ENCODE measurements at places on chromosomes 1 and 21. TPM values are rescaled to one million over a fixed set of nuclear protein-coding genes. Genes with fewer than 3 reads are reported as not detected.

Gene GNG4
- total RNA-seq: not detected

Gene KIAA1614
- total RNA-seq: 9.1 TPM

Gene TGFB2
- 4.3 TPM for total RNA-seq

Gene RNU11
- not detected for total RNA-seq

Gene BLACAT1
- total RNA-seq: 0.26 TPM

Gene OR2G2
- total RNA-seq: not detected

Gene IVL
- not detected for total RNA-seq

- peaks cover 13% of the 10 kb centered on the region for H3K36me3 ChIP-seq
- no peaks in the 10 kb centered on the region for H3K27me3 ChIP-seq
- H3K4me3 ChIP-seq: peak within 1 kb of the TSS; percentile 82
- H3K27ac ChIP-seq: peak within 1 kb of the TSS; percentile 91
- peak; percentile 75 for DNase-seq
- H3K4me1 ChIP-seq: peaks cover 71% of the 10 kb centered on the region
Measured at GRCh38 chr1:155127105-155127966, at the start of gene EFNA1. Gene EFNA1 (plus strand): TSS chr1:155127876. CDS start chr1:155127978, 102 bp downstream.

DNA sequence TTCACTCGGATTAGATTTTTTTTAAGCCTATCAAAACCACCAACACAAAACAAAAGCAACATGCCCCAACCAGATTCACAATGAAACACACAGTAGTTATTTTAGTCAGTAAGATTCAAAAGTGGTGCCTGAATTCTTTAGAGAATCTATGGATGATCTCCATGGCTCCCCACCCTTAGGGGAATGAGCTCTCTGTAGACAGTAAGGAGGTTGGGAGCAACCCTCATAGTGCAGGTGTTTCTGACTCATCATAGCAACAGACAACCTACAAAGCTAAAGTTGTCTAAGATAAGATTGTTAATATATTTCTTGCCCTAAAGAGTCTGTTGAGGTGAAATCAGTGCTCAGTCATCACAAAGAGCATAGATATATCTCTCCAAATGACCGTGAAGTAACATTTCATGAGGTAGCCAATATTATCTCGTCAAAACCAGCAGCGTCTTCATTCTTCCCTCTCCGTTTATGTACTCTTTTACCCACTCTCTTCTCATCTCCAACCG is 78.3 kb downstream of the ADAMTS1 start:
- no peak overlapping the region for H3K4me3 ChIP-seq
- no peaks in the 10 kb centered on the region for H3K27me3 ChIP-seq
- no peak overlapping the region for H3K27ac ChIP-seq
- H3K36me3 ChIP-seq: no peaks in the 10 kb centered on the region
- no peaks in the 10 kb centered on the region for H3K4me1 ChIP-seq
- DNase-seq: no peak

DNA sequence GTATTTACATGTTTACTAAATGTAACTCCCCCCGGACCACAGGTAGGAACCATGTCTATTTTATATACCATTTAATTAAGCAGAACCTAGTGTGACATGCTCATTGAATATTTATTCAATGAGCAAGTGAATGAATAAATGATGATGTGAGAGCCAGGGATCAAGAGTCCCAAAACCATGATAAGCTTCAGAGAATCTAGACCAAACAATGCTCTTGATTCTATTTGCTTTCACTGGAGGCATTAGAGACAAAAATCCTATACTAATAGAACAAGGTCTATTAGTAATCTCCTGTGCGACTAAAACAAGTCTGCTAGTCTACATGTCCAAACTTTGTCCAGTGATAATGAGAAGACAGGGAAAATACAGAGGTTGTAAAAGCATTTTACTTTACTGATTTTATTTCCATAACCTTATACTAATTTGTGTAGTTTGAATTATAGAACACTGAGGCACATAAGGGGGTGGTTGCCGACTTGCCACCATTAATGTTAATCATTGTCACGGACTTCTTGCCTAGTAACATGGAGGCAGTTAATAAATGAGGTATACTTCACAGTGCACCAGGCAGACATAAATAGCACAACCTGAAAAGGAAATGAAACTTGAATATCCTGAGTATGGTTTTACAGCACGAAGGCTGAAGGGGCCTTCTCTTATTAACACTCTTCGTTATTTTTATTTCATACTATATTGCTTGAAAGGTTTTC is 69.8 kb downstream of the TBX15 start:
- no peak overlapping the region for H3K4me3 ChIP-seq
- H3K27ac ChIP-seq: no peak overlapping the region
- DNase-seq: no peak
- no peaks in the 10 kb centered on the region for H3K4me1 ChIP-seq
- no peaks in the 10 kb centered on the region for H3K36me3 ChIP-seq

DNA sequence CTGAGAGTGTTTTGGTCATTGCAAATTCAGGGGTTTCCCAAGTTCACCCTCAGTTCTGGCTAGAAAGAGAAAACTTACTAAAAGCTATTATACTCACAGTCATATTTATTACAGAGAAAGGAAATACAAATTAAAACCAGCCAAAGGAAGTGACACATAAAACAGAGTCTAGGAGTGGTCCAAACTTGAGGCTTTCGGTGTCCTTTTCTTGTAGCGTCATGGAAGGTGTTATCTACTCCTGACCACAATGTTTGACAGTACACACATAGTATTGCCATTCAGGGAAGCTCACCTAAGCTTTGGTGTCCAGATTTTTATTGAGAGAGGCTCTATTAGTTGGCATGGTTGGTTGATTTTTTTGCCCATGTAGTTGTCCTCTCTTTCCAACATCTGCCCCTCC is 59.0 kb downstream of the SLC35A3 start:
- H3K4me3 ChIP-seq: no peak overlapping the region
- no peak overlapping the region for H3K27ac ChIP-seq
- no peaks in the 10 kb centered on the region for H3K27me3 ChIP-seq
- H3K4me1 ChIP-seq: no peaks in the 10 kb centered on the region
- no peak for DNase-seq

GRCh38 chr1:207335695-207336363 is 14.4 kb downstream of the CD55 start:
- no peak overlapping the region for H3K4me3 ChIP-seq
- no peak for DNase-seq
- H3K27ac ChIP-seq: peak overlapping the region; percentile 30
- no peaks in the 10 kb centered on the region for H3K4me1 ChIP-seq
- no peaks in the 10 kb centered on the region for H3K27me3 ChIP-seq

DNA sequence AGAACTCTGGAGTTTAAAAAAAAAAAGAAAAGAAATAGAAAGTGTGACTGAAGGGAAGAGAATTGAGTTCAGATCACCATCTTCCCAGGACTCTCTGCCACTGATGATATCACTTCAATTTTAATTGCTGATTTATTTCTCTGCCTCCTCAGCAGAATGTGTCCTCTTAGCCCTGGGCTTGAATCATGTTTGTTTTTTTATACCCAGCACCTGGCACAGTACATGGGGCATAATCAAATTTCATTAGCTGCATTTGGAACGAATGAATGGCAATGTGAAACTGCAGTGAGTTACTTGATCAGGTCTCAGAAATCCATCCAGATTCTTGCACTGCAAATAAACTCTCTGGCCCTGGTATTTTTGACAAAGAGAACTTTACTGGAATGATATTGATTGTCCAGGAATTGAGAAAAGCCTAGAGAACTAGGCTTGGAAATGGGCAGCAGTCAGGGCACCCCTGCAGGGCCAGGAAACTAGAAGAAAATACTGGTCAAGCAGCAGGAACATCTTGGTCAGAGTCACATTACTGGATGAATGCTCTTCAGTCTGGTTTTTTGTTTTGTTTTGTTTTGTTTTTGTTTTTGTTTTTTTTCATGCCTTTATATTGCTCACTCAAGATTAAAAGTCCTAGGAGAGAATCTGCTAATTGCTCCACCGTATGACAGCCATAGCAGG is 103.8 kb upstream of the FAM78B start:
- no peak overlapping the region for H3K4me3 ChIP-seq
- H3K27me3 ChIP-seq: no peaks in the 10 kb centered on the region
- H3K4me1 ChIP-seq: no peaks in the 10 kb centered on the region
- H3K36me3 ChIP-seq: no peaks in the 10 kb centered on the region

GRCh38 chr1:11388617-11389016 is 90.3 kb upstream of the DISP3 start:
- H3K36me3 ChIP-seq: no peaks in the 10 kb centered on the region
- DNase-seq: no peak
- no peak overlapping the region for H3K27ac ChIP-seq
- H3K4me1 ChIP-seq: no peaks in the 10 kb centered on the region

- H3K27me3 ChIP-seq: no peaks in the 10 kb centered on the region
- no peaks in the 10 kb centered on the region for H3K36me3 ChIP-seq
- H3K27ac ChIP-seq: peak overlapping the region; percentile 71
- H3K4me3 ChIP-seq: no peak overlapping the region
- peak; percentile 66 for DNase-seq
Measured at GRCh38 chr1:41712695-41713094, 206.0 kb downstream of the HIVEP3 start.

DNA sequence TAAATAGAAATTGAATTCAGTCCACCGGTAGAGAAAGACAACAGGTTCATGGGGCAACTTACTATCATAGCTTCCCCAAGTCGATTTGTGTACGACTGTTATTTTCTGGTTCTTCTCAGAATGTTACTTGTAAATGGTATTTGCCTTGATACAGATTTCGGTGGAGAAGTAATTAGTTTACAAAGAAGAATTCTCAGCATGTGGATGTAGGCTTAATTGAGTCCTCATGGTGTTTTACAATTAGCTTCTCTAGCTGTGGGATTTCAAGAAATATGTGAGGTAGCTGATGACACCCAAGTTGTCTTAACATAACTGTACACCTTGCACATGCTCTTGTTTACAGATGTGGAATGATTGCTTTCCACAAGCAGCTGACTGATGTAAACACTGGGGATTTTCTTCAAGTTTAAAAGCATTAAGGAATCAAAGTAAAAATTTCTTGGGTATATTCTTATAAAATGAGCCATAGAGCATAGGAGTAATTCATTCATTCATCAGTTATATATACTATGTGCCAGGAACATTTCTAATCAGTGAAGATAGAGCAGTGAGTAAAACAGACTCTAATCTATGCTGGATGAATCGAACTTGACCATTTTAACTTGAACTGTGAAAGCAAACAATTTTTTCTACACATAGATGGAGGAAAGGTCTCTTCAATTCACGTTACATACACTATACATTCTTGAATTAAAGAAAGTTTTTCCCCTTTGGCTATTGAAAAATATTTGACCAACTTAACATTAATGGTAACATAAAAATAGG is 1.4 kb downstream of the MACO1 start:
- no peak for DNase-seq
- H3K27me3 ChIP-seq: no peaks in the 10 kb centered on the region
- H3K4me1 ChIP-seq: peaks cover 56% of the 10 kb centered on the region
- H3K36me3 ChIP-seq: no peaks in the 10 kb centered on the region

DNA sequence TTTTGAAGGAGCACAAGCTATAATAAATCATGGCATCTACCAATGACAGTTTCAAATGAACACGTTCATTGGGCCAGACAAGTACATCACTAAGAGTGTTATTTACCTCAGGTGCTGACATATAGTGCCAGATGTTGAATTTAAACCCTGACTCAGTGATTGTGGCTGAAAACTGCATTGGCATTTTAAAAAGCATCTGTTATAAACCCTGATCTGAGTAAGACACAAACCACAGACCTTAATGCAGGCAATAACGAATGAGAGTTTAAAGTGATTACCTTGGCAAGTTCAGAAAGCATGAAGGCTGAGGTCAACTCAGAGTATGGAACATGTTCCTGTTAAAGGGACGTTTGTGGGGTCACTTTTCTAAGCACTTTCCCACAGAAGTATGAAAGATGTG is 865.1 kb upstream of the TMPRSS15 start:
- H3K4me1 ChIP-seq: no peaks in the 10 kb centered on the region
- no peaks in the 10 kb centered on the region for H3K27me3 ChIP-seq
- no peaks in the 10 kb centered on the region for H3K36me3 ChIP-seq
- H3K4me3 ChIP-seq: no peak overlapping the region
- H3K27ac ChIP-seq: no peak overlapping the region

DNA sequence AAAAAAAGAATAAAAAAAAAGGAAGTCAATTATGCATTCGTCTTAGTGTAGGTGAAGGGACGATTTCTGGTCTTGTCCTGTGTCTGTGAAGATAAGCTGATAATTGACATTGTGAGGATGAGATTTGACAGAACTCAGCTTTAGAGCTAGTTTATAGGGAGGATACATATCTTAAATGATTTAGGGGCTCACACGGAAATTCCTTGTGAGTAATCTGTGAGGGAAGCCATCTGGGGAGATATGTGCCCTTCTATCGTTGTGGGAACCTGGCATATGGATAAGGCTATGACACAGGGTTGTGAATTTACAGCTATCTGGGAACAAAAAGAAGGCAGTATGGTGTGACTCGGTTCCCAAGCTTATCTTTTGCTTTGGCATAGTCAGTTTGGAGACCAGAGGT is 71.1 kb downstream of the RABGAP1L start:
- H3K27me3 ChIP-seq: no peaks in the 10 kb centered on the region
- peaks cover 11% of the 10 kb centered on the region for H3K36me3 ChIP-seq
- no peak overlapping the region for H3K27ac ChIP-seq
- H3K4me3 ChIP-seq: no peak overlapping the region
- no peaks in the 10 kb centered on the region for H3K4me1 ChIP-seq
- DNase-seq: no peak

DNA sequence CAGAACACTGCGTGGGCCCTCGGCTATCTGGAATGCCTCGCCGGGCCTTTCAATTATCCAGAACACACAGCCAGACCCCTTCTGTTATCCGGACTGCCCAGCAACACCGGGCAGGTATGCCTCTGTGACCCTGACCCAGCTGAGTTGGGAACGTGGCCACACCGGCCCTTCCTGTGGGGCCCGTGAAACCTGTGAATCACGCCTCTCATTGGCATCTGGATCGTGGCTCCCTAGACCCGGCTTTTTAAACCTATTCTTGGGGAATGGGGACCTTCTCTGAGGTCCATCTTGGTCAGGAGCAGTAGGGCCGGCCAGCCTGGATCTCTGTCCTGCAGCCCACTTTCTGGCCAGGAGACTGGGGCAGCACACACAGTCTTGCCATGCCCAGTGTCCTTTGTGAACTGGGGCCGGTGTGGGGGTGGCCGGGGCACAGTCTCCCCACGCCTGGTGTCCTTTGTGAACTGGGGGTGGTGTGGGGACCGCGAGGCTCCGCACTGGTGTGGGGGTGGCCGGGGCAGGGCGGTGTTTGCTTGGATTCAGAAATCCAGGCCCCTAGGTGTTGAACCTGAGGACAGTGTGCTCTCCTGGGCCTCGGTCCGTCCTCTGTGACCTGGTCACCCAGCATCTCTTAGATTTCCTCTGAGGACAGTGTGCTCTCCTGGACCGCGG is 11.1 kb downstream of the COL18A1 start:
- no peaks in the 10 kb centered on the region for H3K36me3 ChIP-seq
- peaks cover 94% of the 10 kb centered on the region for H3K4me1 ChIP-seq
- H3K4me3 ChIP-seq: no peak overlapping the region
- DNase-seq: no peak

All from right atrium auricular region (tissue), 2 donors.